ENCODE measurements at places on chromosomes 3 and 15. TPM values are rescaled to one million over a fixed set of nuclear protein-coding genes. Genes with fewer than 3 reads are reported as not detected.

DNA sequence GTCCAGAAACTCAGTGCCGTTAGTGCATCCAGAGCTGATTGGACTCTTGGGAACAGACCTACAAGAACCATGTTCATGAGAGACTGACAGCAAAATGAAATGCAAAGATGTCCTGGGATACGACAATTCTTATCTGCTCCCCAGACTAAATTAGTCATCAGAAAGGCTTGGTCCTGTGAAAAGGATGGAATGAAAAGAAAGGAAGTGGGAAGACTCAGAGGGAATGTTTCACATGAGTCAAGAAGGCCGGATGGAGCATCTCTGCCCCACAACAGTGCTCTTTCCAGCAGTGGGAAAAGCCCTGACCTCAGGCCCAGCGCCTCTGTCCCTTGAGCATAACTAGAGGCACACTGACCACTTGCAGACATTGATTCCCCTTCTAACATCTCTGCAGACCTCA is 39.3 kb upstream of the UACA start:
- no peak for DNase-seq

IL17RE gene
- 1.8 TPM for polyA plus RNA-seq

GRCh38 chr15:79176151-79176550 is 85.6 kb upstream of the RASGRF1 start:
- no peak for DNase-seq

GRCh38 chr15:36644191-36644896 is 64.9 kb downstream of the CDIN1 start:
- DNase-seq = no peak

All from forelimb muscle (tissue), 1 donor.